ENCODE measurements at places on chromosomes 7 and 10. TPM values are rescaled to one million over a fixed set of nuclear protein-coding genes. Genes with fewer than 3 reads are reported as not detected.

DNA sequence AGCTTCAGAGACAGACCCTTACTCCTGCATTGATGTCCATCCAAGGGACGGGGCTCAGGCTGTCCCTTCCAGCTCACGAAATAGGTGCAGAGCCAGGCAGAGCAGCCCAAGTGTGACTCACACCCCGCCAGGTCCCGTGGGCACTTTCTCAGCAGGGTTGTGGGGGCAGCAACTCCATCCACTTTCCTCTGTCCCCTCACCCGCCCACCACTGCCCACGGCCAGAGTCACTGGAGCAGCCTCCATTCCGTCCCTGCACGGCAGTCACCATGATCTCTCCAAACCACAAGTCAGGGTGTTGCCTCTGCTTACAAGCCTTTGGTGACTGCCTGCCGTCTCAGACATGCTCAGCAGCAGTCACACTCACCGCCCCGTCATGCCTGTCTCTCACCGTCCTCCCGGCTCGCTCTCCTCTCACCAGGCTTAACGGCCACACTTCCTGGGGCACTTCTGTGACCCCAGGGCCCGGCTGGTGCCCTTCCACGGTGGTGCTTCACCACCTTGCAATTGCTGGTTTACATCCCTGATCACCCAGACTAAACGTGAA lies 39.3 kb downstream of the CALML3 start:
- DNase-seq, result peak; percentile 82

DNA sequence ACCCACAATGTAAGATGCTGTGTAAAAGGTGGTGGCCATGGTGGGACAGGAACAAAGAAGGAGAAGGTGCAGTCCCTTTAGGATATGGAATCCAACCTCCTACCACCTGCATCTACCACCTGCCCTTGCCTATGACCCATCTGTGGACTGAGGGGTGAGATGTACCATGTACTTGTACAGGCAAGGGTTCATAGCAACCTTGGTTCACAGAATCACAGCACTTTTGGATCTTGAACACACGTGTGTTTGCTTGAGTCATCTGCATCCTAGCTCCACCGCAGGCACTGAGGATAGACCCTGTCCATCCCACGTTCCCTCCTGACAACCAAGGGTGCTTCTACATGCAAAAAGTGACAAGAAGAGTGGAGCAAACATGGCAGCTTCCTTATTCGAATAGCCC lies 162.3 kb downstream of the GFRA1 start:
- peak; percentile 39 for DNase-seq

DNA sequence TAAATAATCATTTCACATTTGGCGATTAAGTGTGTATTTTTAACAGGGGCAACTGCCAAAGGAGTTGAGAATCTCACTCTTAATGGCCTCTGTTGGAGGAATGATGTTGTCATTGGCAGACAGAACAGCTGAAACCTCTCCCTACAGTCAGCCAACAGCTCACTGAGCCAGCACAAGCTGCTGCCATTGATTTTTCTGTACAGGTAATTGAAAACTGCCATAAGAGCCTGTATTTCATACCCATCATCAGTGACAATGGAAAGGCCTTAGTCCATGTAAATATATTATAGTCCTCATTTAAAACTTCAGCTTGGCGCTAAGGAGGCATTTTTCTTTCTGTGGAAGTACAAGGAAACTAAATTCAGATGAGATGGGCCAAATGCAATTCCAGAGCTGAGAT lies 28.1 kb upstream of the PTN start:
- no peak for DNase-seq

DNA sequence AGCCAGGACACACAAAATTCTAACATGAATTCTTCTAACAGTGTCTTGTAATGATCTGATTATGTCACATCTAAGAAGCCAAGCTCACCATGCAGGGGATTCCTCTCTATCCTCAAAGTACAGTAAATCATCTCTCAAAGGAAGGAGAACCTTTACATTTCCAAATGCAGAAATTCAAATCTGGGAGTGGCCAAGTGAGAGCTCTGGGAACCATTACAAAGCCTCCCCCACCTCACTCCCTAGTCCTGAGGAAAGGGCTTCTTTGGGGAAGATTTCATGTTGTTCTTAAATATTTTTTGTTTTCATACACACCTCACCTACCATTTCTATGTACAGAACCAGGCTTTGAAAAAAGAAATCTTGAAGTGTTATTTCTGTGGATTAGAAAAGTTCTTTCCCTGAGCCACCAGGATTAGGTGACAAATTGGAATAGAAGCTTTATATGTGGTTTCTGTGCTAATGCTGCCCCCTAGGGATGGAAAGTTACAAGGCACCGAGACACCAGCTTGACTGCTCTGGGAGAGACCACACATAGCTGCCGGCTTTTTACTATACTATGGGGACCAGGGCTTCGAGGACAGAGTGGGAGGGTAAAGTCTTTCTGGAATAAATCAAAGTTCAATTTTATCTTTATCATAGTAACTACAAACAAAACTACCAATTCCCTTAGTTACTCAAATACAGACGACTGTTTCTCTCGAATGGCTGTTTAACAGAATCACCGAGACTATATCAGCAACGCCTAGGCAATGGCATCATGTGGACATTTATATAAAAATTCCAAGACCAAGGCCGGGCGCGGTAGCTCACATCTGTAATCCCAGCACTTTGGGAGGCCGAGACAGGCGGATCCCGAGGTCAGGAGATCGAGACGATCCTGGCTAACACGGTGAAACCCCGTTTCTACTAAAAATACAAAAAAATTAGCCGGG lies 116.1 kb downstream of the RNF216 start:
- no peak for DNase-seq

DNA sequence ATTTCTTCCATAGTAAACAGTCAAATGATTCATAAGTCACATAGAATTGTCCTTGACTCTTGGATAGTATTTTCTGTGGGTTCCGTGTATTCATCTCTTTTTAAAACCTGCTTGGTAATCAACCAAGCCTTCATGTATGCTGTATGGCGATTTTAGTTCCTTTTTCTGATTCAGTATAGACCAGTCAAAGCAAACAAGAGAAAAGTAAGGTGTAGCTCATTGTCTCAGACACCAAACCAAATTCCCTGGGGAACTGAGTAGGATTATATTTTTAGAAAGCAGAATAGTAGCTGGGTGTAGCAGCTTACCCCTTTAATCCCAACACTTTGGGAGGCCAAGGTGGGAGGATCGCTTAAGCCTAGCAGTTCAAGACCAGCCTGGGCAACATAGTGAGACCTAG lies 240.5 kb downstream of the BBS9 start:
- no peak for DNase-seq

- DNase-seq, result no peak
Measured at GRCh38 chr10:72257051-72257892, 16.5 kb upstream of the DDIT4 start.

DNA sequence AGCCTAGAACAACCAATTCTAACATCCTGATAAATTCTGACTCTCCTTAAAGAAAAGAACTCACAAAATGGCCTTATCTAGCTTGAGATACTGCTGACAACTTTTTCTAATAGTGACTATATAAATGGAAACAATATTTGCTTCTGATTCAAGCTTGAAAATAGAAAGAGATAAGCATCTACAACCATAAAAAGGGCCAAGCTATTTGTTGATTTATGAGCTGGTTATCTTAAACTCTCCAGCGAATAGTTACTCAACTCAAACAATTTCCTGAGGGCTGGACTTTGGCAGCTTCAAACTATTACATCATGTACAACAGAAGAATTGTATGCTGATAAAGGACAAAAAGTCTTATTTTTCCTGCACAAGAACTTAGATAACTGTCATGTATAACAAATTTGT lies 4.6 kb downstream of the USP54 start:
- no peak for DNase-seq

DNA sequence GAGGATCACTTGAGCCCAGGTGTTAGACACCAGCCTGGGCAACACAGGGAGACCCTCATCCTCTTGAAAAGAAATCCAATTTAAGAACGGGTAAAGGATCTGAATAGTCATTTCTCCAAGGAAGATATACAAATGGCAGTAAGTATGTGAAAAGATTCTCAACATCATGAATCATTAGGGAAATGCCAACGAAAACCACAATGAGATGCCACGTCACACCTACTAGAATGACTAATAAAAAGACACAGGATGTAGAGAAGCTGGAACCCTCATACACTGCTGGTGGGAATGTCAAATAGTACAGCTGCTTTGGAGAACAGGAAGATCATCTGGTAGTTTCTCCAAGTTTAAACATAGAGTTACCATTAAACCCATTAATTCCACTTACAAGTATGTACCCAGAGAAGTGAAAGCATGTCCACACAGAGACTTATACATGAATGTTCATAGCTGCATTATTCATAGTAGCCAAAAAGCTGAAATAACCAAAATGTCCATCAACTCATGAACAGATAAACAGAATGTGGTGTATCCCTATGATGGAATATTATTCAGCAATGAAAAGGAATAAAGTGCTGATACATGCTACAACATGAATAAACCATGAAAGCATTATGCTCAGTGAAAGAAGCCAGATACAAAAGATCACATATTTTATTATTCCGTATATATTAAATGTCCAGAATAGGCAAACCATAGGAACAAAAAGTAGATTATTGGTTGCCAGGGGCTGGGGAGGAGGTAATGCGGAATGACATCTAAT lies 13.1 kb upstream of the ZMIZ2 start:
- DNase-seq, result no peak

The MYH16 gene
- not detected for total RNA-seq

The SPDYE5 gene
- total RNA-seq, result not detected

The EFCAB10 gene
- not detected for total RNA-seq

The PAX4 gene
- not detected for total RNA-seq

The CCDC172 gene
- total RNA-seq, result not detected

Data from mesenteric fat pad (tissue), 1 donor.